HCT116 (cell line): ENCODE measurements at places on chromosomes 16 and 17. TPM values are rescaled to one million over a fixed set of nuclear protein-coding genes. Genes with fewer than 3 reads are reported as not detected.

DNA sequence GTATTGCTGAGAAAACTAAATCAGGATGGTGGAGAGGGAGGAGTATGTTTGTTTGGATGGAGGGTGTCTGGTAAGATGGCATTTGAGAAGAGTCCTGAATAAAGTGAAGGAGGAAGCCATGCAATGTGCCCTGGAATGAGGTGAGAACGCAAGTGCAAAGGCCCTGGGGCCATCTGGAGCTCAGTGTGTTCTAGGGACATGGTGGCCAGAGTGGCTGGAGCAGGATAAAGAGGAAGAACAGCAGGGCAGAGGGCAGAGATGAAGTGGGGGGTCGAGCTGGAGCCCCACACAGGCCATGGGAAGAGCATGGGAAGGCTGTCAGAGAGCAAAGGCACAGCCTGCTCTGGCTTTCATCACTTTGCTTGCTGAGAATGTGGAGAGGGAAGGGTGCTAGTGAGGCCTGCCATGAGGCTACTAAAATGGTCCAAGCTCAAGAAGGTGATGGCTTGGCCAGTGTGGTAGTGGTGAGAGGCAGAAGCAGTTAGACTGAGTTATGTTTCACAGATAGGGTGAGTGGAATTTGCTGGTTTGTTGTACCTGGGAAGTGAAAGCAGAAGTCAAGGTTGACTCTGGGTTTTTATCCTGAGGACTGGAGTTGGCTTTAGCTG is 234.1 kb downstream of the FOXL1 start:
- no peak for DNase-seq

- DNase-seq, result no peak
Measured at GRCh38 chr17:70290770-70291169, 121.4 kb downstream of the KCNJ2 start.

- peak; percentile 52 for DNase-seq
Measured at GRCh38 chr16:69709456-69710084, 16.8 kb downstream of the NQO1 start.

DNA sequence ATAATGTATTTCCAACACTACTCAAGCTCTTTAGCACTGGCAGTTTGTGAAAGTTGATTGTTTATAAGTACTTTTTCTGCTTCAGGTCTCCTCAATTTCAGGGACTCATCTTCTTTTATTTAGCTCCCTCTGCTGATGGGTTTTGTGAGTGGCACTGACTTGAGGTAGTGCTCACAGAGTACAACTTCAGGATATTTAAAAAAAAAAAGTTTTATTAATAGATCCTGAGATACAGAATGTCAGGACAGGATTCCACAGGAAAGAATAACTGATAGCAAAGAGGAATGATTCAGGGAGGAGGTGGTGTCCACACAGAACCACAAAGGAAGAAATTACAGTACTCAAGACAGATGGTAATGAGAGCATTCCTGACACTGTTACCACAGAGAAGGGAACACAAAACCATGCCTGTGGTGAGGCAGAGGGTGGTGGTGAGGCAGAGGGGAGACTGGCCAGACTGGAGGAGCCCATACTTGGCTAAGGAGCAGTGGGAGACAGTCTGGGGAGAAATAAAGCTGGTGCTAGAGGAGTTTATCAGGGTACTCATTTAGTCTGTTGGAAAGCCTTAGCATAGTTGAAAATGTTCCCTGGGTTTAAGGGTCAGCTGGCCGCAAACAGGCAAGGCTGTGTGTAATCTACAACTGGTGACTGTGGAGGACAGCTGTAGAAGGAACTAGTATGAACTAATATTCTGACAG is 63.7 kb downstream of the SPAG9 start:
- DNase-seq, result peak; percentile 32

- no peak for DNase-seq
Measured at GRCh38 chr16:77856438-77857160, 68.2 kb downstream of the VAT1L start.

DNA sequence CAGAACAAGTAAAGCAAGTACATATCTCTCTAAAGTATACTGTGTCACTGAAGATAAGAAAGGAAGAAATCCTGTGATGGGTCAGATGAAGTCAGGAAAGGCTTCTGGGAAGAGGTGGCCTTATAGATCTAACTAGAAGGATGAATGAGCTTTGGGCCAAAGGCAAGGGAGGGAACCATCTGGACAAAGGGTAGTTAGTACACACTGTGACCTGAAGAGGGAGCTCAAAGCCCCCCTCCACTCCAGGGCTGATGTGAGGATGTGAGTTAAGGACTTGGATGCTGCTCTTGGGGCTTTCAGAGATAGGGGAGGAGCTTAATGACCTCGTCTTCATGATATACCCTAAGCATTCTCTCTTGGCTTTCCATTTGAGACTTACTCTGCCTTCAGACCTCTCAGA is 185.3 kb upstream of the CACNG3 start:
- DNase-seq, result peak; percentile 43

NAGS gene
- 10.0 TPM for total RNA-seq

TAC4 gene
- not detected for total RNA-seq

EVI2A gene
- not detected for total RNA-seq
